ENCODE measurements at places on chromosomes 13 and 19.

GRCh38 chr19:28257396-28257795 lies 955.6 kb downstream of the UQCRFS1 start:
- no peak for DNase-seq

DNA sequence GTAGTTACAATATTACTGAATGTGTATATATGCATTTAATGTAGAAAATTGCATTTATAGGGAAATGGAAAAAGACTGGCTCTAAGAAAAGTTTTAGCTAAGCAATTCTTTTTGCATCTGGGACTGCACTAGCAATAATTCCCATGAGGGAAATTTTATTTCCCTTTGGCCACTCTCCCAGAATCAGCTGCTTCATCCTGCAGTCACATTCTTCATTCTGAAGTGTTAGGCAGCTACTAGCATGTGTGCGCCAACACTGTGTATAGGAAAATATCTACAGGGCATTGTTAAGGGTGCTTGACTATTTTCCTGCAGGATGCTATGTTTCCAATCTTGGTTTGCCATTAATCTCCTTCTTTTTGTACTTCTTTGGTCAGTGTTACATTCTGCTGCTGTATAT lies 312.8 kb upstream of the PCDH20 start:
- DNase-seq = no peak

DNA sequence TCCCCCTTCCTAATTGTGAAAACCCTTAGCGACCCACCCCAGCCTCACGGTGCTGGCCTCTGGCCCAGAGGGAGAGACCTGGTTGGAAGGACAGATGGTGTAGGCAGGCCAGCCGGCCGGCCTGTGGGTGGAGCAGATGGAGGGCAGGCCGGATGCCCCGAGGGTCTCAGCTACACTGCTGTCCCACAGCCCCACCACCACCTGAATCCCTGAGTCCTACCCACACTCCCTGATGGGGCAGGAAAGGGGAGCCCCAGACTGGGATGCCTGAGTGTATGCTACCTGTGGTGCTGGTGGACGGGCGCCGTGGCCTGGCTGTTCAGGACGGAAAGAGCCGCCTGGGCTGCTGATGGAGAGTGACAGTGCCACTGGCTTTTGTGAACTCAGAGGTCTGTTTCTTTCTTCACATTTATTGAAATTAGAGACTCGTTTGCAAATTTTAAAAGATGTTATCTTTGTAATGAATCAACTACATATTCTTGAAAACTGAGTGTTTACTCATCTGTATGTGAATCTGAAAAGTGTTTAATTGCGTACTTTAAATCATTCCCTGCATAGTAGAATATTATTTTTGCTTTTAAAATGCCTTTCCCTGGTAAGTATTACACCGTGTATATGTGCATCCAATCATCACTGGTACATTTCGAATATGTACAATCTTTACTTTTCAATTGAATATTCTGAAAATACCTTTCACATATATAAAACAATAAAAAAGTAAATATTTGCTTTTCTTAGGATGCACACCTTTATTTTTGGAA lies 35.7 kb downstream of the TFDP1 start:
- peak; percentile 15 for DNase-seq

- DNase-seq = no peak
Observed at GRCh38 chr19:6495947-6496346, 6.2 kb downstream of the TUBB4A start.

DNA sequence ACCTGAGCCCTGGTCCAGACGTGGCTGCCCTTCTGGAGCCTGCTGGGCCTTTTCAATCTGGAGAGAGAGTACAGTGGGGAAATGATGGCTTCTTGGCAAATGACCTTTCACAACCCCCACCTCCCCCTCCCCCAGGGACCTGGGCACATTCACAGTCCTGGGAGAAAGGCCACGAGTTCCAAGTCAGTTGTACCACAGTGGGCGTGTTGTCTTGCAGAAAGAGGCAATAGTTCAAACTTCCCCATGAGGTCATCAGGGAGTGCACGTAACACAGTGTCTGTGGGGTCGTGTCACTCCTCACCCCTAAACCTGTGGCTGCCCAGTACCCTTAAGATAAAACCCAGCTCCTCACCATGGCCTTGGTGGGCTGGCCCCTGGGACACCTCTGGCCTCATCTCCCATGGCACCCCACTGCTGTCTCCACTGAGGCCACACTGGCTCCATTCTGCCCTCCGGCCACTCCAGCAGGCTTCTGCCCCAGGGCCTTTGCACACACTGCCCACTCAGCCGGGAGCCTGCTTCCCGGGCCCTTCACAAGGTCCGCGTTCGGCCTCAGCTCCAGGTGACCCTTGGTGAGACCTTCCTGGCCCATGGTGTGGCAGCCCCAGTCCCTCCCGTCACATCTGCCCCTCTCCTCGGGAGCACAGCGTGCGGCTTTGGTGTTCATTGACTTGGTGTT lies 13.3 kb downstream of the PLIN4 start:
- no peak for DNase-seq

- DNase-seq = no peak
Observed at GRCh38 chr19:50205681-50206138, 2.3 kb downstream of the MYH14 start.

DNA sequence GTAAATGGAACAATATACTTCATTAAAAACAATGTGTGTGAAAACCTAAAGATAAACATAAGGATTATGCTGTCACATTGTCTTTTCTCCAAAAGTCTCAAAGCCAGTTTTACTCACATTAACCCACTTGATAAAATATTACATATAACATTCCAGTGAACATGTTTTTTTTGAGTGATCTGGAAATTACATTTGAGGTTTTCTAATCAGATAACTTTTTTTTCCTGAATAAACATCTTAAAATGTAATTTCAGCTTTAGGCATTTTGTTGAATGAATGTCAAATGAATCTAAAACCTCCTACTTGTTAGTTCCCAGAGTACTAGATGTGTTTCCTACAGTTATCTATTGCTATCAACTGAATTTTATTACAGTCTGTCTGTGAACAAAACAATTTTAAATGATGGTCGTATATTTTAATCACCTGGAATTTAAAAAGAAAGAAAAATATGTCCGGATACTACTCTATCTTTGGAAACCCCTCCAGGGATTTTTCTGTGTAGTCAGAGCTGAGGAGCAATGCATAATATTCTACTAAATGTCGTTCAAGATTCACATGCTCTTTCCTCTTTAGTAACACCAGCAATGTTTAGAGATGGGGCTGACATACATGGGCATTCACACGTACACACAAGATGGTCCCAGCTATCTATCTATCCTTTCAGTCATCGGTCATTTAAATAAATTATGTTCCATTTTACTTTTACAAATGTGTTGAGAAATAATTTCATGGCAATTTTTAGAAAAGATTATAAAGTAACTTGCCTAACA lies 283.9 kb downstream of the KLF12 start:
- DNase-seq = no peak

DNA sequence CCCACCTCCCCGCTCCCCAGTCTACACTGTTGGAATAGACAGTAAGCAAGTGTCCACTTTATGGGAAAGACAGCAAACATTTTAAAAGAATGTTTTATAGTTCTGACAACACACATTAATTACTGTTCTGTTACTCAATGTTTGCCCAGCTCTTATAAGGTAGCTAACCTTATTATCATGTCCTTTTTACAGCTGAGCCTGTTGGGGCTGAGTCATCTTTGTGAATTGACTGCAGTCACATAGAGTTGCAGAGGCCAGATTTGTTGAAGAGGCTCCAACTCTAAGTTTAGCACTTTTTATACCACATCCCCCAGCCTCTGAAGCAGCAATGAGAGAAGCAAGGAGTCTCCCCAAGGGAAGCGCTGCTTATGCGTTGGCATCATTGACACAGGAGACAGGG lies 76.2 kb downstream of the C13orf42 start:
- DNase-seq = no peak

DNA sequence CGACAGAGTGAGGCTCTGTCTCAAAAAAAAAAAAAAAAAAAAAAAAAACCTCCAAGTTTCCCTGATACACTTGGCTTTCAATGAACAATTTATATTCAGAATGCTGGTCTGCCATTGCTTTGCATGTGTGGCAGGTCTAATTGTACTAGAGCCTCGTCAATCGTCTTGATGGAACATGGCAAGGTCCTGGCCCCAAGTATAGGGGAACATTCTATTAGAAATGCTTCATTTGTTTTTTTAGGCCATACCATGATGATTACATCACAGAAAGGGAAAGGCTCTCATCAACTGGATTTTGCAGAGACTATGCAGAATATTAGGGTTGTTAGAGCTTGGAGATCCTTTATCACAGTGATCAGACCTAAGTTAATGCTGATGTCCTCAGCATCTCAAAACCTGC lies 28.0 kb downstream of the SPRY2 start:
- no peak for DNase-seq

- no peak for DNase-seq
Observed at GRCh38 chr19:38015761-38016160, 108.8 kb downstream of the SIPA1L3 start.

GRCh38 chr19:18590273-18591272 lies 2.0 kb downstream of the REX1BD start:
- DNase-seq = no peak

- DNase-seq = no peak
Observed at GRCh38 chr13:44365008-44365407, 8.6 kb upstream of the SERP2 start.

GRCh38 chr13:109817591-109818535 lies 31.5 kb upstream of the IRS2 start:
- no peak for DNase-seq

- DNase-seq = no peak
Observed at GRCh38 chr13:78197231-78197630, 278.6 kb upstream of the EDNRB start.

- DNase-seq = no peak
Observed at GRCh38 chr13:110023729-110024644, 237.6 kb upstream of the IRS2 start.

- DNase-seq = no peak
Observed at GRCh38 chr13:27636589-27637288, 15.0 kb downstream of the POLR1D start.

- DNase-seq = peak; percentile 40
Observed at GRCh38 chr19:11446652-11447301, 11.3 kb downstream of the PRKCSH start.

DNA sequence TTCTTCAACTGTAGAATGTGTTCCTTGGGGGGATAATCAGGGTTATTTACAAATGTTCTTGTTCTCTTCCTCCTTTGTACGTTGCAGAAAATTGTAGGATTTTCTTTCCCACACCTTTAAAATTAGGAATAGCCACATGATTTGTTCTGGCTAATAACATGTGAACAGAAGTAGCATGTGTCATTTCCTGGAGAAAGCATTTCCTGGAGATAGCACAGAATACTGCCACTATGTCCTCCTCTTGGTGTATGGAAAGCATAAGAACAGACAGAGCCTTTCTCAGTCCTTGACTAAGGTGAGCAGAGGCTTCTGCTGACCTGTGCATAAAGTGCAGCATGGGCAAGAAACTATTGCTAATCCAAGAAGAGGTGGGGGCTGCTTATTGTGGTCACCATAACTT lies 101.8 kb downstream of the FAM216B start:
- DNase-seq = no peak

GRCh38 chr19:13844130-13844631 lies 32.8 kb upstream of the NANOS3 start:
- no peak for DNase-seq

DNA sequence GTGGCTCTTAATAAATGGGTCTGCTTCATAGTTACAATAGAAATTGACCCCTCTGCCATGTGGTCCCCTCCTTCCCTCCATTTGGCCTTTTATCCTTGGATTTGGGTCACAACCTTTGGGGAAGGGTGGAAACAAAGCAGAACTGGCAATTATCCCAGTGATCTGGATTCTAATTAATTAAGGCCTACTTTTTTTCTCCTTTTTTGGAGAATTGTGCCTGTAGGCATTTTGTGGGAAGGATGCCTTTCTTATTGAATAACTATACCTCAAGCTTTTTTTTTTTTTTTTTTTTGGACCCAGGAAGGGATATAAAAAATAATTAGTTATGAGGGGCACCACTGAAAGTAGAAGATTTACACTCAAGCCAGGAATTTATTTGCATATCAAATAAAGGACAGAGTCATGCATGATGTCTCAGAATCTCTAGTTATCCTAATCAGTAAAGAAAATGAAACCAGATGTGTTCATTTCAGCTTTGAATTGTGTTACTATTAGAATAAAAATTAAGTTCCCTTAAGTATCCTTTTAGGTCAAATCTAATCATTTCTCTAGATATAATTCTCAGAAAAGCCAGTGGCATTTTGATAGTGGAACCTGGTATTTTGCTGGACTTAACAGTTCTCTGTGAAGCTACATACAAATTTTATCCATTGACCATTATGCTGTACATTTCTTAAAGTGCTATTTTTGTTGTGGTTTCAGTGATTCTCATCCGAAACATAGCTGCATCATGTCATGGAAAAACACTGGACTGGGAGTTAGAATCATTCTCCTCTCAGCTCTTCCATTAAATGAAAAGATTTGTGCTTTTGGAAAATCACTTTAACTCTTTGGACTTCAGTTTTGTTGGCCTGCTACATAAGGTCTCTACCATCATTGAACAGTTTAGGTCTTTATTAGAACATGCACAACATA lies 129.3 kb downstream of the KCNRG start:
- DNase-seq = no peak

All from CD4-positive, alpha-beta T cell (primary cell).